ENCODE measurements at places on chromosomes 5 and 9.

DNA sequence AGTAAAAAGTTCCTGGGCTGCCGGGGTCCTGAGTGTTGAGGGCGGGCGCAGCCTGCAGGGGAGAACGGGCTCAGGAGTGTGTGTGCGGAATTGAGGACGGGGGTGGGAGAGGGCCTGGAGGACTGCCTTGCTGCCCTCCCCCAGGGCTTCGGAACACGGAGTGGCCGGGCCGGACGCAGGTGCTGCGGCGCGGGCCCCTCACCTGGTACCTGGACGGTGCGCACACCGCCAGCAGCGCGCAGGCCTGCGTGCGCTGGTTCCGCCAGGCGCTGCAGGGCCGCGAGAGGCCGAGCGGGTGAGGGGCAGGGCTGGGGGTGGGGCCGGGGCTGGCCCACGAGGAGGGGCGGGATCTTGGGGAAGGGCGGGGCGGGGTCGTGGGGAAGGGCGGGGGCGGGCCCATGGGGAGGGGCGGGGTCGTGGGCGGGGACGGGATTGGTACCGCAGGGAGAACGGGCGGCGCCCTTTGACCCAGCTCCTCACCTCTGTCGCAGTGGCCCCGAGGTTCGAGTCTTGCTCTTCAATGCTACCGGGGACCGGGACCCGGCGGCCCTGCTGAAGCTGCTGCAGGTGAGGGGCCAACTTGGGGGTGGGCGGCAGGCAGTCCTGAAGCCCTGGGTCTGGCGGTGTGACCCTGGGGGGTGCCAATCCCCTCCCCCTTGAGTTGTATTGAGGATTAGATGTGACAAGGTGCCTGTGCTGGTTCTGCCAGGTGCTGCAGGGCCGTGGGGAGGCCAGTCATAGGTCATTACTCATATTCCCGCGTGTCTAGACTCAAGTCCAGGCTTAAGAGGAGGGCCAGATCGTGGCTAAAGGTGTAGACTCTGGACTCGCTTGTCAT lies 7.1 kb downstream of the FPGS start:
- DNase-seq, result no peak

- no peak for DNase-seq
Measured at GRCh38 chr9:2419347-2419746, 202.2 kb upstream of the VLDLR start.

- no peak for DNase-seq
Measured at GRCh38 chr5:21784487-21784886, 1068.7 kb downstream of the CDH12 start.

DNA sequence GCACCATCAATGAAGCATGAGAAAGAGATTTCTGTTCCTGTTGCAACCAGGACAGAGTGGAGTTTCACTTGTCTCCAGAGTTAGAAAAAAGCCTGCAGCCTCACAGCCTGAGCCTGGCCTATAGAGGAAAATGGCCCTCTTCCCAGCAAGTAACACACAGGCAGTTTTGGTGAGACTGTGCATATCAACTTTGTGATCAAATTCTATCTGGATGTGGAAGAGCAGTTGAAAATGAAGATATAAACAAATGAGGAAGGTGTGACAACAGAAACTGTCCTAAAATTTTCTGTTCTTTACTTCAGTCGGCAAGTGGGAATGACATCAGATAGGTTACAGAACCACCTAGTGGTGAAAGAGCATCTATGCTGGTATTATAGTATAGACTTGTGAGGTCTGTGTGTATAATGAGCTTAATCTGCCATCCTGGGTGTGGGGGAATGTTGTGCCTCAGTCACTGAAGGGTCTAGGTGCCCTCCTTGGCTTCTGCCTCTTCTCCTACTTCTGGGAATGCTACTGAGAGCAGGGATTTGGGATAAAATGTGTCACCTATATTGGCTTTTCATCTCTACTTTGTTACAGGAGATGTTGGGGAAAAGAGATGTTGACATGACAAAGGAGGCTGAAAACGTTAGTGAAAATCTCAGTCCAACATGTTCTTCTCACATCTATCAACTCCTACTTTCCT lies 28.2 kb downstream of the YIPF5 start:
- no peak for DNase-seq

GRCh38 chr5:40484495-40484894 lies 195.2 kb upstream of the PTGER4 start:
- no peak for DNase-seq

- no peak for DNase-seq
Measured at GRCh38 chr9:134177624-134178393, 13.4 kb upstream of the RNU6ATAC start.

DNA sequence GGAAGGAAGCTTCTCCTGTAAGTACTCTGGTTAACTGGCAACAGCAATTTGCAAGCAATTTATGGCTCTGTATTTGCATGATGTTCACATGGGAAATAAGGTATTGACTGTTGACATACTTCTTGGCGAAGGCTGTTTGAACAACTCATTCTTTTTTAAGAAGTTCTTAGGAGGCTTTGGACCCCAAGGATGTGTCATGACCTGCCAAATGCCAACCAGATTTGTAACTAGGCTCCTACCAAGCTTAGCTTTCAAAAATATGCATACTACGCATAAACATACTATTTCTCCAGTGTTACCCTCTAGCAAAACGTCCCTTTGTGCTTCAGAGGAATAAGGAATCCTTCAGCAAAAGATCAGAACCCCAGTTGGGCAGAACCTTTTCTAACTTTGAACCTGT lies 165.2 kb upstream of the MSX2 start:
- no peak for DNase-seq

GRCh38 chr9:34591248-34591916 lies 1.9 kb upstream of the CNTFR start:
- DNase-seq, result no peak

DNA sequence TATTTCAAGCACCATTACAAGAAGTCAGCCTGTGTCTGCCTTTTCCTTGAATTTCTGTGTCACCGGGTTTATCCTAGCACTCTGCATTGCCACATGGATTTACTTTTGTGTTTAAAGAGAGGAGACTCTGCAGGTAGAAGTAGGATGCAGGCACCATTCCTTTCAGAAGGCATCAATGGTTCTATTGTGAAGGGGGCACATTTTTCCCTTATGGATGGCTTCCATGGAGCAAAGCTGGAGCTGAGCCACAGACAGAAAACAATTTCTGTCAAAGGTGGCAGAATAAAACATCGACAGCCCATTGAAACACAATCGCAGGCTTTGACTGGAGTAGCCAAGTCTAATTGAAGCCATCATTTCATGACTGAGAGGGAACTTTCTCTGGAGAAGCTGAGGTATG lies 288.0 kb upstream of the ANKH start:
- no peak for DNase-seq

GRCh38 chr5:145562931-145563330 lies 272.2 kb downstream of the PRELID2 start:
- no peak for DNase-seq

GRCh38 chr5:173662581-173663351 lies 46.3 kb upstream of the BOD1 start:
- no peak for DNase-seq

DNA sequence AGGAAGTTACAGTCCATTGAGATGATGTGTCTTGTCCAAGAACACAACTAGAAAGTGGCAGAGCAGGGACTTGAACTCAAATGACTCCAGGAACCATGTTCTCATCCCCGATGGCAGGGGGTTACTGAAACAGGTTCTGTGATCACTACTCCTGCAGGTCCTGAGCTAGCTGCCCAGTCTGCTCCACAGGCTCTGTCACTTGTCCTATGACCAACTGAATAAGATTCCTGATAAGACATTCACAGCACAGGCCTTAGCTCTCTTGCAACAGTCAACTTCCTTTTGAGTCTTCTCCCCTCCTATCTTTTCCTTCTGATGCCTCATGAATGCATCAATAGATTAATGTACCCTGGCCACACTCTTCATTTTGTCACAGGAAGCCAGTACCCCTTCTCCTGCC lies 109.2 kb downstream of the SH3TC2 start:
- no peak for DNase-seq

DNA sequence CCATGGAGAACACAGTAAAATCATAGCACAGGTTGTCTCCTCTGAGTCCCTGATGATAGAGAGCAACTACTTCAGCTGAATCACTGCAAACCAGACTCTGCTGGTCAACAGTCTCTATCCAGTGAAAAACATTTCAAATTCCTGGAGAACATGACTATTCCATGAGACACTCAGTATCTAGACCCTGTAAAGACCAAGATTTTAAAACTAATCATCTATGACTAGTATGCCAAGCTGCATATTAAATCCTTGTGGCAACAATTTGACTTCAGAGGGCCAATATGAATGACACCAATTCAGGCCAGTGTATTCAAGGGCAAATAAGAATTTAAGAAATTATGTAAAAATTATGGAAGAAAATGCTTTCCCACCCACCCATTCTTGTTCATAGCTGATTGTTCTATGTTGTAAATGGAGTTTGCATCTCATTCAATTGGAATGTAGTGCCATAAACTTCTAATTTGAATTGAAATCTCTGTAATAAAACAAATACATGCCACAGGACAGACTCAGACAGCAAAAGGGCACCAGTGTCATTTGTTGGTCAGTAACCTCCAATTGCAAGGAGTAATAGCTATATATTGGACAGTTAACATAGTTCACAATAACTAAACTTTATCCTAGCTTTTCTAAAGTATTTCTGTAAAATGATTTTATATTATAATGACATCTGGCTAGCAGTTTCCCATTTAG lies 80.1 kb upstream of the LPAR1 start:
- no peak for DNase-seq

GRCh38 chr5:98503616-98504015 lies 269.8 kb upstream of the RGMB start:
- no peak for DNase-seq

GRCh38 chr9:35273591-35273990 lies 111.8 kb downstream of the UNC13B start:
- no peak for DNase-seq

DNA sequence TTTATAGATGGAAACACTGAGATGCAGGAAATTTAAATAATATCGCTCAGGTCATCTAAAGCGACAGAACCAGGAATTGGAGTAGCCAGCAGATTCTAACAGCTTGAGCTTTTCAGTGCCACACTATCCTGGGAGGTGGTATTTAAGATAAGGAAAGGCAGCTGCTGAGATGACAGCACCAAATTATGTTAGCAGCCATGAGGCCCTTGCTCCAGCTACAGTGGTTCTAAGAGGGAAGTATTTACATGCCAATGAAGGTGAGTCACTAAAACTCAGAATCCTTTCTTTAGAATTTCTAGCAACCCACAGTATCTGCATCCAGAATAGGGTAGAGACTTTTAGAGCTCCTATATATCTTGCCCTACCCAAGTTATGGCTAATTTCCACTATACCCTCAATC lies 127.0 kb upstream of the VLDLR start:
- no peak for DNase-seq

GRCh38 chr9:75027187-75028107 lies 646 bp downstream of the CARNMT1 start:
- no peak for DNase-seq

DNA sequence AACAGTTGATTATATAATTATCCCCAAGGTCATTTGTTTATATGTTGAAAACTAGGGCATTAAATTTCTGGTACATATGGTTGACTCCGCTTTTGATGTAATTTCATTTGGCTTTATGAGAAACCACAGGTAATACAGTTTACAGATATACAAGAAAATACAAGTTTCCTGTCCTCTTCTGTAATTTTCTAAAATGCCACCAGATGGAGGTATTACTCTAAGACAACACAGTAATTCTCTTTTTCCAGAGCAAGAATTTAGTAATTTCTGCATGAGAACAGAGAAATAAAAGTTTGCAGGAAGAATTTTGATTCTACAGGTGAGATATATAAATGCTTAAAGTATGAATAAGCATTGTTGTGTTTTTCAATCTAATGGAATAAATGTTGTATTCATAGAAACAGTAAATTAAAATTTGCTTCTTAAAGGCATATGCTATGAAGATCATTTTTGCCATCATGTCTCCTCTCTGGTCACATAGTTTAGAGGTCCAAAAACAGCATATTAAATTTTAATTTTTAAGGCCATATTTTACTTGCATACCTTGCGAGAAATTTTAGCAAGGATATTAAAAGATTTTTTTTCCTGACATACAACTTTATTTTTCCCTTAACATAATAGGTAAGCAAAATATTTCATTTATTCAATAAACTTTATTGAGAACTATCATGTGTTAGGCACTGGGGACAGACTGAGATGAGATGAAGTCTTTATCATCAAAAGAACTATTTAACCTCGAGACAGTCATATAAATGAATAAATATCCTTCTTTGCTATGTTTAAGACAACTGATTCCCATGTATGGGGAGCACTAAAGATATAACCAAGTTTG lies 22.7 kb downstream of the CHD1 start:
- DNase-seq, result no peak

- DNase-seq, result no peak
Measured at GRCh38 chr9:116322521-116322920, 168.9 kb downstream of the PAPPA start.

DNA sequence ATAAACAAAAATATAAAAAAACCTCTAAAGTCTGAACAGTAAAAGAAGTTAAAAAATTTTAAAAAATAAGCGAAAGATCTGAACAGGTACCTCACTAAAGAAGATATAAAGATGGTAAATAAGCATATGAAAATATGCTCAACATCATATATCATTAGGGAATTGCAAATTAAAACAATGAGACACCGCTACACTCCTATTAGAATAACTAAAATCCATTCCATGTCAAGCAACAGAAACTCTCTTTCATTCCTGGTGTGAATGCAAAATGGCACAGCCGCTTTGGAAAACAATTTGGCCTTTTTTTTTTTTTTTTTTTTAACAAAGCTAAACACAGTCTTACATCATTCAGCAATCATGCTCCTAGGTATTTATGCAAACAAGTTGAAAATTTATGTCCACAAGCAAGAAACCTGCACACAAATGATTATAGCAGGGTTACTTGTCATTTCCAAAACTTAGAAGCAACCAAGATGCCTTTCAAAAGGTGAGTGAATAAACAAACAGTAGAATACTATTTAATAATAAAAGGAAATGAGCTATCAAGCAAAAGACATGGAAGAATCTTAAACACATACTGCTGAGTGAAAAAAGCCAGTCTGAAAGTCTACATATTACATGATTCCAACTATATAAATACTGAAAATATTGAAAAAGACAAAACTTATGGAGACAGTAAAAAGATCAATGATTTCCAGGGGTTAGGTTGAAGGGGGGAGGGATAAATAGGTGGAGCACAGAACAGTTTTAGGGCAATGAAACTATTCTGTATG lies 22.1 kb downstream of the ANXA1 start:
- DNase-seq, result no peak

GRCh38 chr5:7577381-7577780 lies 181.4 kb downstream of the ADCY2 start:
- DNase-seq, result no peak

GRCh38 chr5:65883461-65883860 lies 42.9 kb upstream of the ERBIN start:
- no peak for DNase-seq
